GM06990 (cell line): ENCODE measurements at places on chromosomes 12 and 14.

DNA sequence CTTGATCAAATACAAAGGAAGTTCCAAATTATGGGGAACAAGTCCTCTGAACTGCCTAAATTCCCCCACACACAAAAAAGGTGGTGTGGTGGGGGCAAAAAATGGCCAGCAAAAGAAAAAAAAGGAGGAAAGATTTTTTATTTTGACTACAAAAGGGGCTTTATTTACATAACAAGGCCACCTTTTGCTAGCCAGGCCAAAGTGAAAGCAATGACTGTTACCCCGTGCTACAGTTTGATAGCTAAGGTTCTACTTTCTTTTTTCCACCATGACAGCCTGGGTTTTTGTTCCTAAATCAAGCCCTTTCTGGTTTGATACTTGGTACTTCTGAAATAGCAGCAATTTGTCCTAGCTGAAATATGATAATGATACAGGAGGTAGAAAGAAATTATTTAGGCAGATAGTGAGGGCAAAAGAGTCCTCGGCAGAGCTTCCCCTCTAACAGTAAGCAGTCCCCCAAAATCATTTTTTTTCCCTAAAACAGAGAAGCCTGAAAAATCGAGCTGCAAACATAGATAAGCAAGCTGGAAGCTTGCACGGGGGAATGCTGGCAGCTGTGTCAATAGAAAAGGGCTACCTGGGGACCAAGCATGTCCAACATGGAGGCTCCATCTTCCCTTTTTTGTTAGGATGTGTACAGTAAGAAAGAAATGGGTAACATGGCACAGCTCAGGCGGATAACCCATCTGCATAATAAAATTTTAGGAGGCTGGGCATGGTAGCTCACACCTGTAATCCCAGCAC lies 8.9 kb upstream of the B4GALNT1 start:
- no peak for DNase-seq

DNA sequence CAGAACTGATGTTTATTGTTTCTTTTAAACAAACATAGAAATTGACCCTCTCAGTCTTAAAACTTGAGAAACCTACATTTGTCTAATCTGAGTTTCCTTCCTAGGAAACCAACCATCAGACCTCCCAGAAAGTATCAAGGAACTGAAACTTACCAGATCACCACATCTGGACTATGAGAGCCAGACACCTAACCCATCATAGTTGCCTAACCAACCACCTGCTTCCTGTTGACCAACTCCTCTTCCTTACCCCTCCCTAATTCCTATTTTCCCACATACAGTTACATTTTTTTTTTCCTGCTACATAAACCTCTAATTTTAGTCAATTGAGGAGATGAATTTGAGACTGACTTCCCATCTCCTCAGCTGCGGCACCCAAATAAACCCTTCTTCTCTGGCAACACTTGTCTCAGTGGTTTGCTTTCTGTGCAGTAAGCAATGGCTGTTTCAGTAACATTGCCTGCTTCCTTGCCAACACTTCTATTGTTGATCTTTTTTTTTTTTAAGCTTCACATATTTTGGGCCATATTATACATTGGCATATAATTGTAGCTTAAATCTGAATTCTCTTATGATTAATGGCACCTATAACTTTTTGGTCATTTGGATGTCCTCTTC lies 34.3 kb downstream of the KLRD1 start:
- no peak for DNase-seq

- peak; percentile 67 for DNase-seq
These were observed 21.3 kb downstream of the GCH1 start for GRCh38 chr14:54881235-54881760.

- DNase-seq: no peak
These were observed 3.5 kb downstream of the FOS start for GRCh38 chr14:75282170-75282554.

DNA sequence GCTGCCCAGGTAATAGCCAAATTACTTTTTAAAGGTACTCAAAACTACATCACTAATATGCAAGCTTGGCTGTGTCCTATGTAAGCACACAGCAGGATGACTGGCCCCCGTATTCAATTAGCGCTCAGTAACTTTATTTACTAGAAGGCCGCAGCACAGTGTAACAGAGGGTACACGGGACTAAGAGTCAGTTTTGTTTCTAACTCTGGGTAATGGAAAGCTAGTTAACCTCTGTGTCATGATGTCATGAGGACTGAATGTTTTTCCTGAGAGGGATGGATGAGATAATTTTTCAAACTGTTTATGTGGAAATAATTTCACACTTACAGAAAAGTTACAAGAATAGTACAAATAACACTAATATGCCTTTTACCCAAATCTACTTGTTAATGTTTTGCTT lies 27.1 kb downstream of the GALNT4 start:
- DNase-seq: no peak

DNA sequence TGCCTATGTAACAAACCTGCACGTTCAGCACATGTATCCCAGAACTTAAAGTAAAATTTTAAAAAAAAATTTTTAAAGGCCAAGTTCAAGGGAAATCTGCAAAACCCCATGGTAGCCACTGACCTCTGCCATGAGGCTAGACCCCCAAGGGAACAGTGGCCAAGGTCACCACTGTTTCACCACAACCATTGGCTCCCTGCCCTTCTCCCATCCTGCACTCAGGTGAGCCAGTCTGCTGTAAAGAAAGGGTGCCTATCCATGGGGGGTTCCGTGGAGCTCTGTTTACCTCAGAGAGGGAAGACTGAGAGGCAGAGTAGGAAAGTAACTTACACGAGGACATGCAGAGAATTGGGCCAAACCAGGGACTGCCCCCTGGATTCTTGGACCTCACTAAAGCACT lies 38.6 kb downstream of the VWF start:
- DNase-seq: no peak

- DNase-seq: no peak
These were observed 53.9 kb downstream of the METTL25 start for GRCh38 chr12:82412246-82412645.

GRCh38 chr14:61764342-61765122 lies 2.3 kb downstream of the SNAPC1 start:
- DNase-seq: no peak
